ENCODE measurements at places on chromosomes 1 and 21. TPM values are rescaled to one million over a fixed set of nuclear protein-coding genes. Genes with fewer than 3 reads are reported as not detected.

Gene DISC1
- 3.0 TPM for total RNA-seq

Gene TDRD10
- total RNA-seq: not detected

Gene C8B
- not detected for total RNA-seq

Gene RYR2
- not detected for total RNA-seq

Gene AVPR1B
- total RNA-seq: not detected

Gene OR2L5
- not detected for total RNA-seq

Gene RGS16
- total RNA-seq: 0.66 TPM

Gene RAD54L
- total RNA-seq: 0.50 TPM

Gene LEFTY1
- not detected for total RNA-seq

Gene CLCA1
- total RNA-seq: 0.15 TPM

Gene CFAP107
- total RNA-seq: under 0.01 TPM

Gene KAZN
- total RNA-seq: 3.3 TPM

Gene RAB3B
- 29.5 TPM for total RNA-seq

Gene CELA3B
- total RNA-seq: not detected

Gene FCER1A
- total RNA-seq: not detected

Gene LAMC1
- total RNA-seq: 539 TPM

Data from smooth muscle cell of trachea (primary cell).